Lung (tissue), 17 donors: ENCODE measurements at places on chromosomes 4 and X. TPM values are rescaled to one million over a fixed set of nuclear protein-coding genes. Genes with fewer than 3 reads are reported as not detected.

The VCX2 gene
- not detected for polyA plus RNA-seq

DNA sequence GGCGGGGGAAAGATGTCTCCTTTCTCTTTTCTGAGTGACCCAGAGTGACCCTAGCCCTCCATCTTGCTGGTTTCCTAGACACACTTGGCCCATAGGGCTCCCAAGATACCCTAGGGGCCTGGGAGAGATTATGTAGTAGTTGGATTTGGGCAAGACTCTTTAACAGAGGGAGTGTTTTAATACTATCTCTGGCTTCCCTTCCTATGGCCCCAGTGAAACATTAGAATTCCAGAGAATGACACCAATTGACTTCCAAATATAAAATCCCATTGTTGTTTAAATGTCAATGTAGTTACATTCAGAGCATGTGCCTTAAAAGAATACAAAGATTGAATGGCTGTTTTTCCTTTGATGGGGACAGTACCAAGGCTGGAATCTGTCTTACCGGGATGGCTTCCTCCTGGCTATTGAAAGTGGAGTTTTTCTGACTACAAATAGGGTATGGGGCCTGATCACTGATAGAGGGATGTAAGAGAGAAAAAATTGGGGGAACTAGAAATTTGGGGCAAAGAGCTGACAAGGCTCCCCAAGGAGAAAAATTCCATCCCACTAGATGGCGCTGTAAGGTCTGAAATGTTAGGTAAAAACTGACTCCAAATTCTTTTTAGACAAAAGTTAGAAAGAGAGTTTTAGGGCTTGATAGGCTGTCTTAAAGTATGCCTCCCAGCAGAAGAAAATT is 10.7 kb downstream of the TENT5D start:
- no peak for DNase-seq

The DGKK gene
- polyA plus RNA-seq = 0.02 TPM

DNA sequence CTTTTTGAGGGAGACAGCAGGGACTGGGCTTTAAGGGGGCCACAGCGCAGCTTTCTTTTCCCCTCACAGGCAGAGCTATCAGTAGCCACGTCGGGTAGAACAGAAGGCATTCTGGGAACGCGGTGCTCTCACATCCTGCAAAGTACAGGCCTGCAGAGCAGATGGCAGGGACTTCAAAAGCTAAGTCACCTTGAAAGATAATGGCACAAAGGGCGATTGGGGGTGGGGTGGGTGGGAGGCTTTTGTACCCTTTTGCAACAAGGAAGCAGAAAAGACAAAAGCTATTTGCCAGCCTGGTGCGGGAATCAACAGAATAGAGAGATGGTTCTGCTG is 93.9 kb downstream of the PHKA2 start:
- no peak for DNase-seq

GRCh38 chrX:71563921-71564320 is 14.3 kb upstream of the GCNA start:
- no peak for DNase-seq

DNA sequence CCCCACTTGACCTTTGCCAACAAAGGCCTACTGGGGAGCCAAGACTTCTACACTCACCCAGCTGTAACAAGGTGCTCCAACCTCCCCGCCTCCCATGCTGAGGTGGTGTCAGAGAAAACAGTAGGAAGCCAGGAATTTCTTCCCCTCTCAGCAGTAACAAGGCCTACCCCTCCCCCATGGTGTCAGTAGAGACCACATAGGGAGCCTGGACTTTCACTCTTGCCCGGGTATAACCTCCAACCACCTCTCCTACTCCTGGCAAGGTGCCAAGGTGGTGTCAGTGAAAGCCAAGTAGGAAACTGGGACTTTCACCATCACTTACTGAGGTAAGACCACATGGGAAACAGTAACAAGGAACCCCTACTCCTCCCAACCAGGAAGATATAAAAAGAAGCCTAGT is 93.1 kb downstream of the SLC16A2 start:
- no peak for DNase-seq

GRCh38 chr4:83862471-83862870 is 326.6 kb downstream of the GPAT3 start:
- no peak for DNase-seq

DNA sequence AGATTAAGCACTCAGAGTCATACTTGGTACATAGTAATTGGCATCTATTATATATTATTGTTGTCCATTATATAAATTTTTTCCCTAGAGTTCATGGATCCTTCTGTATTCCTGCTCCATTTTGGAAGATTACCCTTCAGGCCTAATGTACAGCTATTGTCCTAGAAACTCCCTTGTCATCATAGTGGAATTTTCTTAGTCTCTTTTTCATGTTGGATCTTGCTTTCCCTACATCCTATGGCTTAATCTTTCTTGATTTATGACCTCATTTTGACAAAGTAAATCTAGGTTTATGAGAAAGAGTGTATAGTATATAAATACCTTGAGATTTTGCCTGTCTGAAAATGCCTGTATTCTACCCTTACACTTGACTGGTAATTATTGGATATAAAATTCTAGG is 22.1 kb downstream of the ARMCX4 start:
- no peak for DNase-seq

DNA sequence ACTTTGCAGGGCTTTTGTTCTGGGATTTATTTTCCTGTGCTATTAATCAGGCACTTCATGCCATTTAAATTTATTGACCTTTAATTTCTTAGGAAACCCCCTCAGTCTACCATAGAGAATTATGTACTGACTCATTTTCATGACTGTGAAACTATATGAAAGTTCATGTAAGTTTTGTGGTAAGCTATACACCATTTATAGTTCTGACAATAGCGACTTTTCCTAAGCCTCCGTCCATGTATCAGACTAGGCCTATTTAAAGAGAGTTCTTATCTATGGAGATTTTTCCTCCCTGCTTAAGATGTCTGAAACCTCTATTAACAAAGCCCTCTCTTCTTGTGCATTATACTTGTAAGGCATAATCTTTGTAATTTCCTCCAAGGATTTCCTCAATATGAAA is 111.6 kb downstream of the AFF2 start:
- no peak for DNase-seq
